Activated T-helper 1 cell treated with anti-CD3 and anti-CD28 coated beads, Interleukin-2, amount 50 U/mL, for 16 hours (primary cell): ENCODE measurements at places on chromosomes 2 and 18.

- DNase-seq = no peak
Observed at GRCh38 chr2:63023444-63023843, 27.2 kb upstream of the OTX1 start.

DNA sequence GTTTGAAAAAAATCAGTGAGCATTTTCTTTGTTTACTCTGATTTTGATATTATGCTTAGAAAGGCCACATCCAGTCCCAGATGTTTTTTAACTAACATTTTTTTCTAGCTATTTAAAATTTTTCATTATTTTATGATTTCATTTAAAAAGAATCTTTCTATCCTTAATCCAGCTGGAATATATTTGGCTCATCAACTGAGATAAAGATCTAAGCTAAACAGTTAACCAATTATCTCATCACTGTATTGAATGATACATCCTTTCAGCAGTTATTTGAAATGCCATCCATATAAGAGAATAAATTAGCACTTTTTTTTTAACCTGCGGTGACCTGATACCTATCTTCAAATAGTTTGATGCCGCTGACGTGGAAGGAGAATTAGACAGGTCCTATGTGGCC lies 245.5 kb upstream of the COPS8 start:
- no peak for DNase-seq

- no peak for DNase-seq
Observed at GRCh38 chr18:13362051-13362450, 143.5 kb downstream of the LDLRAD4 start.

- no peak for DNase-seq
Observed at GRCh38 chr2:132984731-132985130, 314.7 kb upstream of the LYPD1 start.

- DNase-seq = no peak
Observed at GRCh38 chr2:236663287-236664101, 93.9 kb downstream of the ACKR3 start.

DNA sequence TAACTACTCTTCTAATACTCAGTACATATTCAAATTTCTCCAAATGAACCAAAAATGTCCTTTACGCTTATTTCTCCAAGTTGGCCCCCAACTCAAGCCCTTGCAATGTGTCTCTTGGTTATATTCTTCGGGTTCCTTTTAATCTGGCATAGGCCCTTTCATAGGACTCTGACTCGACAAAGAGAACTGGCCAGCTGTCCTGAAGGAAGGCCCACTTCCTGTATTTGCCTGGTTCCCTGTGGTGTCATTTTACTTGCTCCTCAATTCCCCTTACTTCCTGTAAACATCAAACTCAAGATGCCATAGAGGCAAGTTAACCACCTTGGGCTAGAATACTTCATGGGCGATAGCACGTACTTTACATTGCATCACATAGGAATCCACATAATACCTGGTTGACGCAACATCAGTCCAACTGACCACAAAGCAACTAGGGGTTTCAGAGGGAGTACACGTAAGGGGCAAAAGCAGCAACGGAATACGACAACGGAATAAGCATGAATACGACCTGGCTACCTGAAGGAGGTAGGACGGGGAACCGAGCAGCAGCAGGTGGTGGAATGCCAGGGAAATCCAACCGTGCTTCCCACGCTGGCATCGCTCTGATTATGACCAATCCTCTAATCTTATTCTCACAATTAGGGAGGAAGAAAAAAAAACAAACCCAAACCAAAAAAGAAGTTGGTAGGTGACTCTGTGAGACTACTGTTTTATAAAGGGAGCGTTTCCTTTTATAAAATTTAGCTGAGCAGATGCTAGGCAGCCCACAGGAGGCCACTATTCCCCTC lies 823 bp upstream of the GORASP2 start:
- no peak for DNase-seq

GRCh38 chr2:191643429-191643828 lies 34.5 kb upstream of the NABP1 start:
- DNase-seq = no peak

- DNase-seq = no peak
Observed at GRCh38 chr2:235523486-235524150, 29.8 kb downstream of the AGAP1 start.

GRCh38 chr2:156784020-156784701 lies 348.0 kb downstream of the GPD2 start:
- no peak for DNase-seq

DNA sequence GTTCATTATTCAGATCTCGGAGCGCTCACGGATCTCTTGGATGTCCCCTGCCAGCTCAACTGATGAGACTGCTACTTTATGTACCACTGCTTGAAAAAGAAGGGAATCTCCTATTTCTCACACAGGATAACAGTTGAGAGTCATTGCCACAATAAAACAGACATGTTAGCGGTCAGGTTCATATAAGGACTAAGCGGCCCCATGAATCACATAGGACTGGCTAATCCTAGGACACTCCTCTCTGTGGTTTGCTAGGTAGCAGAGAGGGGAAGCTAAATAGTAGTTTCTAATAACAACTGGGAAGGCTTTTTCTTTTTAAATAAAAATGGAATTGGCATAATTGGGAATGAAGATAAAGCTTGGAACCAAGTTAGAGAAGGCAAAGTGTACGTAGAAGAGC lies 15.9 kb upstream of the TGFA start:
- DNase-seq = no peak

GRCh38 chr2:195451160-195451559 lies 205.9 kb upstream of the SLC39A10 start:
- no peak for DNase-seq

DNA sequence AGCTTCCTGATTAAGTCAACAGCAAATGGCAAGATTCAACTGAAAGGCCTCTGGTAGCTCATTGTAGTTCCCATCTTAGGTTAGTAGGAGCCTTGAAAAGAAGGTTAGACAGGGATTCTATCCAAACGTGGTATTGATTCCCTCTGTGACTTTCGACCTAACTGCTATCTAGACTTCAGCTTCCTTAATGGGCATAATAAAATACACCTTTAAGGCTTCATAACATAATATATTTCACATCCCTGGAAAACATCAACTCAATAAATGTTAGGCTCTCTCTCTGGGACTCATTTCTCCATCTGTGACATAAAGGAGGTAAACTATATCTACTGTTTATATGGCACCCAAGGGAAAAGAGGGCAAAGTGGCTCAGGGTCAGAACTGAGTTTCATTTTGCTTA lies 60.9 kb downstream of the STK39 start:
- no peak for DNase-seq

DNA sequence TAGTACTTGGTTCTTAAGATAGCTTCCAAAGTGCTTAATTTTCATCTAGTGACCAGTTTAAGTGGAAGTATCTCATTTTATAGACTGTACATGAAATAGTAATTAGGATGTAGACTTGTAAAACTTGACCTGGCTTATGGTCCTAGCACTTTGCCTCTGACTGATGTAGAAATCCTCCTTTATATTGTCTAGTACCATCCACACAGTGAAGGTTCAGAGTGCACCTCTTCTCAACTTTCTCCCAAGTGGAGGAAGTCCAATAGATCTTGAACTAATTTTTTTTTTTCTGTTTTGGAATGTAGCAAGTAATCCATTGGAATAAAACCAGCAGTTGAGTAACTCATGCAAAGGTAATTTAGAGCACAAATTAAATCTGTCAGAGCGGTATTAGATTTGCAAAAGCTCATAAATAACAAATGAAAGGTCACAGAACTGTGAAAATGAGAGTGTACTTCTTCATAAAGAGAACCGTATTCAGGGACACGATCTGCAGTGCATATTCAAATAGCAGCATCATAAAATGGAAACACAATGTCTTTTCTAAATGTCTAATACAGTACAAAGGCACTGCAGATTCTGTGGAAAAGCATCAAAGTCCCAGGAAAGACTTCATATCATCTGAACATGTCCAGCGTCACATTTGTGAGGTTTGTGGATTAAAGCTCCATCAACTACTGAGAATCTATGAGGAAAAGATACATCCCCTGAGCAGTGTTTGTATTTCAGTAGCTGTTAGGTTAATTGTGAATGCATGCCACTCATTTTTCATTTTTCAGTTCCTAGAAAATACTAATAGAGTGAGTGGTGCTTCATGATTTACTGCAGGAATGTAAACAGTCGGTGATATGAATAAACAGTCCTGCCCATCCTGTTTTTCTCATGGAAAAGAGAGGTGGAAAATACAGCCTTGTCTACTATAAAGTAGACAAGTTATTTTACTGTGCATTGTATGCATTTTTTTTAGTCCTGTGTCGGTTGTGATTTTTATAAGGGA lies 100.7 kb downstream of the LYPD6 start:
- DNase-seq = no peak

GRCh38 chr2:112790305-112790704 lies 6.0 kb upstream of the IL1A start:
- no peak for DNase-seq

GRCh38 chr2:14978845-14979244 lies 346.3 kb downstream of the LRATD1 start:
- no peak for DNase-seq

GRCh38 chr2:174176898-174177297 lies 71.4 kb downstream of the OLA1 start:
- DNase-seq = no peak

DNA sequence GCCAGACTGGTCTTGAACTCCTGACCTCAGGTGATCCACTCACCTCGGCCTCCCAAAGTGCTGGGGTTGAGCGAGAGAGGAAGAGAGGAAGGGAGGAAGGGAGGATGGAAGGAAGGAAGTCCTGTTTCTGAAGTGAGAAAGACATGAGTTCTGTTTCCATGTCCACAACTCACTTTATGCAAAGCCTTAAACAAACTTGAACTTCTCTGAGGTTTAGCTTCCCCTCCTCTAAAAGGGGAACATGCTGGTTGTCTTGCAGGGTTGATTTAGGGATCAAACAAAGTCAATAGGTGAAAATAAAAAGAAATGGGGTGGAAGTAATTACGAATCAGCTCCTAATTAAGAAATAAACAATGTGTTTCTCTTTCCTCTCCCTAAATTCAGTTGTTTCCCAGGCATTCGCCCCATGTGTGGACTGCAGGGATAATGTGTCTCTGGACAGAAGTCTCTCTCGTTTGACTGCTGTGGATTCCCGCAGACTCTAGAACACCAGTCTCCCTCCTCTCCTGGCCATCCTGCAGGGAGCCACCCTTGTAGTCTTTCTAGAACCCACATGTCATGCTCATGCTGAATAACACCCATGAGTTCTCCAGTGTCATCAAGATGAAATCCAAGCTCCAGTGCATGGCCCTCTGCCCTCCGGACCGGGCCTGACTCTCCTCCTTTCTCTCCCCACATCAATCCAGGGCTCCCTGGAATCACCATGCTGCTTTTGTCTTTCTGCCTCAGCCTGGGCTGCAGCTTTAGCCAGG lies 229.3 kb upstream of the TRIB2 start:
- no peak for DNase-seq

GRCh38 chr2:183105402-183106134 lies 18.7 kb upstream of the NUP35 start:
- DNase-seq = no peak

DNA sequence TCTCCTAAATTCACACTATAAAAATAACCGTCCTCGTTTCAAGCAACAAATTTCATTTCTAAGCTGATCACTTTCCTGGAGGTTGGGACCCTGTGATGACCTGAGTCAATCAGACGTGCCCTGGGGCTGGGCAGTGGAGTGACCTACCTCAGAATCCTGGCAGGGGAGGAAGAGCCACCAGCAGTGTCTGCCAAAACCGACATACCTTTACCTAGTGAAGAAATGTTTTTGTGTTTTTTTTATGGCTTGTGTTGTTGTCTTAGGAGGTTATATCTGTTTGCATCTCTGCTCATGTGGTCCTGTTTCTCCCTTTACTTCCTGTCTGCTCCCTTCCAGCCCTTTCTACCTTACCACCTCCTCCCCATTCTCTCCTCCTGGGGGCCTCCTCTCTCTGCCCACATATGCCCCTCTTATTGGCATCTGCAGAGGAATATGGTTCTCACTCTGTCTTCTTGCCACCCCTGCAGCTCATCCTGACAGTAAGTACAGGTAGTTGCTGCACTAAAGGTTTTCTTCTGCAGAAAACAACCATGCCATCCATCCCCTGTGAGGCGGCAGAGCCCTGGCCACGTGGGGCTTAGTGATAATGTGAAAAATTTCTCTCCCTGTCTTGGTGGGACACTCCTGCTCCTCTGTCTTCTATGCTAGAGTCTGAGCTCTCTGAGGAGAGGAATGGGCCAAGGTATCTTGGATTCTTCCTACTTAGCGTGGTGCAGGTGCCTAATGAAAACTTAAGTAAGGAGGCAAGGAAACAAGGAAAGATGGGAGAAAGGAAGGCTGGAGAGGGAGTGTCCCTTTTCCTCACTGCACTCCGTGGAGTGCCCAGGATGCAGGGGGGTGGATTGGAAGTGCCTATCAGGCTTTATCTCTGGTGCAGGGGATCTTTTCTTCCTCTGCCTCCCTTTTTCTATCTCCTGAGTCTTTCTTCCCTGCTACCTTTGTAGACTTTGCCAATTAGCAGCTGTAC lies 15.4 kb downstream of the ACOXL start:
- no peak for DNase-seq

DNA sequence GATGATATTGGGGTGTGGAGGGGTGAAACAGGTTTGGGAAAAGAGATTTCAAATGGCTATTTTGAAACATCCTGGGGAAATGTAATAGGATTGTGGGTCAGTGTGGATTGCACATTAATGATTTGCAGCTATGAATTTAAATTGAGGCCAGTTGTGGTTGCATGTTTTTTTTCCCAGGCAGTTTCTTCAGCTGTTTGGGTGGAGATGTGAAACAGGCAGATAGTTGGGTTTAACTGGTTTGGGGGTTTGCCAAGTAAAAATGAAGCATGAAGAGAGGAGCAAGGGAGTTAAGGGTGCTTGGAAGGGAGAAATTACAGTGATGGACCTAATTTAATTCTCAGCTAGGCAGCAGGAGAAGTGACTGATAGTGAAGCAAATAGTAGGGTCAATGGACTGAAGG lies 16.8 kb downstream of the GPD2 start:
- DNase-seq = no peak

DNA sequence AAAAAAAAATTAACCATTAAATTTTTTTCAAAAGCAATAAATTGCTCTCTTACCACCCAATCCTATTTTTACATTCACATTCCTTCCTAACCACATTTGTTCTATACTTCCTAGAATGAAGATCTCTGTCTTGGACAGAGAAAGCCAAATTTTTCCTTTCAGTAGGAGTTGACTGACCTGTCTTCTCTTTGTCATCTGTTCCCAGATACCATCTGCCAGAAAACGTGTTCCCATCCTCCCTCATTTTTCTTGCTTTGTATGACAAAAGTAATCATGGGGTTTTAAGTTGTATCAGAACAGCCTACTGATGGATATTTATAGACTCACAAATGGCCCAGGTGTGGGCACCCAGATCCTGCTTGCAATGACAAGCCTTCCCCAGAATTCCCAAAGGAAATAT lies 182.1 kb downstream of the CYP26B1 start:
- DNase-seq = no peak
